ENCODE measurements at places on chromosomes 1 and 21.

- no peak for DNase-seq
Measured at GRCh38 chr1:178345807-178346206, 151.0 kb downstream of the CLEC20A start.

DNA sequence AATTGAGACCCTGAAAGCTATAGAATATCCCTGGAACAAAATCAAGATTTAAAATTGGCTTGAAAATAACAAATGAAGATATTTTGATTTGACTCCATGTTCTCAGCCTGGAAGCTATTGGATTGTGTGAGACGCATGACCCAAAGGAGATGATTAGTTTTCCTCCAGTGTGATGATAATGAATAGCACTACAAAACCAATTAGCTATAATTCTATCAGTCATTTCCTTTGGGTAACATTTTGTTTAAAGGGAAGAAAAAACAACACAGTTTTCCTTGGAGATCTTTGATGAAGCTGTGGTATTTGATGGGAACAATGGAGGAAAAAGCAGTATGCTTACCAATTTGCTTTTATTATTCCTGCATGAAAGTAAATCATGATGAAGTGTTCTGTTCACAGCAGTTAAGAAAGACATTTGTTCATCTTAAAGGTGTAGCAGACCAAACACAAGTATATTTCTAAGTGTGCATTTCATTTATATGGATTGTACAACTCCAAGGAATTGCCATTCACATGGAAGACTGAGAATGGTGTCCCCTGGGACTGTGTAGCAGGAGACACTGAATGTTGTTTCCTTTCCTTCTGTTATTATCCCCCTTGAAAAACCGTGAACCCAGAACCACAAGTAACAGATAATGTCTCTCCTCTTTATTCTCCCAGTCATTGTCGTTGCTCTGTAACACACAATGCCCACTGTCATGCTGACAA lies 111.4 kb downstream of the CACHD1 start:
- no peak for DNase-seq

DNA sequence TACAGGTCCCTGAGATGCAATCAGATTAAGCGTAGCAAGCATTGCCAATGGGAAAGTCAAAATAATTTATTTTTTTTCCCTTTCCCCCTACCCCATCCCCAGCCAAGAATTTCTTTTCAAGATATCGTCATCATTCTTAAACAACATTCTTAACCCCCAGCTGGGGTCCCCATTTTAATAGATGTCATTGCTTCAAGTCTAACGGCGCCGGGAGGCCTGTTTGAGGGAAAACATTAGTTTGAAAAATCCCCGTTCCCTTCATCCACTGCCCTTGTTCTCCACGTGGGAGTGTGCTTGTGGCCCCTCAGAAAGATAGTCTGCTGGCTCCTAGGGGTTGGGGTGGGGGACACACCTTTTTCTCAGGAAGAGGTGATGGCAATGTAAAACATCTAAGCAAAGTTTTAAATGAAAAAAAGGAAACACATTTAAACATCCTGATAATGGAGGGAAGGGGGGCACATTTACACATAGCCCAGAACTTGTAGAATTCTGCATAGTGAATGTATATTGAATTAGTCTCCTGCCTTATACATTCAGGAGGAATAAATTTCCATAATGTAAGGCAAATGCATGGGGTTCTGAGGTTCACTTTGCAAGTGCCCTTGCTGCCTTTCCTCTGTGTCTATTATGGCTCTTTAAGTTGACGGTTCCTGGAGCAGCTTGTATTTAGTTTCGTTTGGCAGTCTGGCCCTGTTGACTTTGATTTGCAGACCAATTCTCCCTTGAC lies 6.8 kb downstream of the TRNP1 start:
- no peak for DNase-seq

DNA sequence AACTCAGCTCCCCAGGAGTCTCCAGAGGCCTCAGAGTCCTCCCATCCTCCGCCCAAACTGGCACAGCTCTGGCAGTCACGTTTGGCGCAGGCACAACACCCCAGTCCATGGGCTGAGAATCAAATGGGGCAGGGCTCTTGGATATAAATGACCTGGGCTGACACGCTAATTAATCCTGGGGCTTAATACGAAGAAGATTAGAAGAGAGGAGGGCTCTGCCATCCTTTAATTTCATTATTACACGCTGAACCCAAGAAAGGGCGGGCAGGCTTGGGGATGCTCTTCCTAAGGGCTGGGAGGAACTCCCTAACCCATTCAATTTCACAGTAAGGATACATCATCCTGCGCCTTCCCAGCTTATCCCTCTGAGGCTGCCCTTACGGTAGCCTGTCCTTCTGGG lies 2.4 kb downstream of the GRIK3 start:
- DNase-seq = no peak

DNA sequence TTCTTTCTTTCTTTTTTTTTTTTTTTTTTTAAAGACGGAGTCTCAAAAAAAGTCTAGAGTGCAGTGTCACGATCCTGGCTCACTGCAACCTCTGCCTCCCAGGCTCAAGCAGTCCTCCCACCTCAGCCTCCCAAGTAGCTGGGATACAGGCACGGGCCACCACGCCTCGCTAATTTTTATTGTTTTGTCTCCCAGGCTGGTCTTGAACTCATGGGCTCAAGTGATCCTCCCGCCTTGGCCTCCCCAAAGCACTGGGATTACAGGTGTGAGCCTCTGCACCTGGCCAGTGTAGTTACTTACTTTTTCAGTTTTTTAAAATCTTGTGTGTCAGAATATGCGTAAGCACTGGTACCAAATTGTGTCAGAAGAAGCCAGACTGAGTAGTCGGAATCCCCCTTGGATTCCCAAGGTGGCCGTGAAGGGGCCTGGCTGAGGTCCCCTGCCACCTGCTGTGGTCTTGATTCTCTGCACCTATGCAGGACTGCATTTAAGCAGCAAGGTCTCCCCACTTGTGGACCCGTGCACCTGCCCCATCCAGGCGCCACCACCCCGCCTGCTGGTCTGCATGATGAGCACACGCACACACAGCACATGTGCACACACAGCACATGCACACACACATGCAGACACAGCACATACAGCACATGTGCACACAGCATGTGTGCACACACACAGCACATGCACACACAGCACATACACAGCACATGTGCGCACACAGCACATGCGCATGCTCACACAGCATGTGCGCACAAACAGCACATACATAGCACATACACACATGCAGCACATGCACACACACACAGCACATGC lies 47.5 kb downstream of the PCNT start:
- no peak for DNase-seq

GRCh38 chr1:39107341-39108290 lies 81.5 kb downstream of the NDUFS5 start:
- DNase-seq = no peak

GRCh38 chr1:234658138-234658537 lies 48.2 kb upstream of the IRF2BP2 start:
- no peak for DNase-seq

DNA sequence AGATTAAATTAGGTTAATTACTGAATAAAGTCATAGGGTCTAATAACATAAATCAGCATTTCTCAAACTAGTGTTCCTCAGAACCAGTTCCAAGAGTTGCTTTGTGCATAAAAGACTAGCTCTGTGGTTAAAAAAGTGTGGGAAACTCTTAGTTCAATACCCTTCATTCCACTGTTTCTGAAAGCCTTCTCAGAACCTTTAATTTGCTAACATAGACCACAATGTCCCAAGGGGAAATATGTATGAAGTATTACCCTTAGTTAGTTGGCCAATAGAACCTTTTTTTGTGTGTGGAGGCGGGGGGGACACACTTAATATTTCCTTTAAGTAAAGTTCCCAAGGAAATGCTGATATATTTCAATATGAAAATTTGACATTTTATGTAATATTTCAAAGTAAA lies 20.4 kb downstream of the ODF2L start:
- no peak for DNase-seq

GRCh38 chr1:112027696-112028095 lies 38.2 kb upstream of the KCND3 start:
- no peak for DNase-seq

DNA sequence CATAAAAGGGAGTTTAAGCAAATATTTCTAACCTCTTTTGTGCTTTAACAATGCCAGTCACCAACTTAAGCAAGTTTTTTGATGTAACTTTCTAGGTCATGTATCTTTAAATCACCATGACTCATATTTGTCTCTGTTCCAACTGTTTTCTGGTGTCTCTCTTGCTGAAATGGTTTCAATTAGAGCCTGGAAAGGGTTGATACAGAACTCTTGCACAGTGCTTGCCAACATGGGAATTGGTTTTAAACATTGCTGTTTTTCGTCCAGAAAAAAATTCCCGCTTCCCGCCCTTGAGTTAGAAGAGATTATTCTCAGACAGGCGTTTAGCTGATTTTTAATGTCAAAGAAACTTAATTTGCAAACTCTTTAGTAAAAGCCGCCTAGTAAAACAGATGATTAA lies 46.4 kb upstream of the SLC22A15 start:
- DNase-seq = no peak

DNA sequence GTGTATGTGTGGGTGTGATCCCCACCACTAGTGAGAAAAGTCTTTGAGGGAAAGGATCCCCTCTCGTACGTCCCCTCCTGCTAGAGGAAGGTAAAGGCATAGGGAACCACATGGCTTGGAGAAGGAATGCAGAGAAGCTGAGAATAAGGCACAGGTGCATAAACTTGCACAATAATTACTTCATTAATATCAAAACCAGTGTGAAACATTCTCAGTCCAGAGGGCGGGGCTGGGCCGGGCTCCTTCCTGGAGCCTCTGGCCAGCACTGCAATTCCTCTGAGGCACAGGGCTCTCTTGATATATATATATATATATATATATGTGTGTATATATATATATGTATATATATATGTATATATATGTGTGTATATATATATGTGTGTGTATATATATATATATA lies 162.6 kb downstream of the TSEN15 start:
- DNase-seq = no peak

GRCh38 chr1:157882580-157882979 lies 41.0 kb upstream of the CD5L start:
- no peak for DNase-seq

GRCh38 chr1:31757204-31757679 lies 6.9 kb downstream of the ADGRB2 start:
- no peak for DNase-seq

DNA sequence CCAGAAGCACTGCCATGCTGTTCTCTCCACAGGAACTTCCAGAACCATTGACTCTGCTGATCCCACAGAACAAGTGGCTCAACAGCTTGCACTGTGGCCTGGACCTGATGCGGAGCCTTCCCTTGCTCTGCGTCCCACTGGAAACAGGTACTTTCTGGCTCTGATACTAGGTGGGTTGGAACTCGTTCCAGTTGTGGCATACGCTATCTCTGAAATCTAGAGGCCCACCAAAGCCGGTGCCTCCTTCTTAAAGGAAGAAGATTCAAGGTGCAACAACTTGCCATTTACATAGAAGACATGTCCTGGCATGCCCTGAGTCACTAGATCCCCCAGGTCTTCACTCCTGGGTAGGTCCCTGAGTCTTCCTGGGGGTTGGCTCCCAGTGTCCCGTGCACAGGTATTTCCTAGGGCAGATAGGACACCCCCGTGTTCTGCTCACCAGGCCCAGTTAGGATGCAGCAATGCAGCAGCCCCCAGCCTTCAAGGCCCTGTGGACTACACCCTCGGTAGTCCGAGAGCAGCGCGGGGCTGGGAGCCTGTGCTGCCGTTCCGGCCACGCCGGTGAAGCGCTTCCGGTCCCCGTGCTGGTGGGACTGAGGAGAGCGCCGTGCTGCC lies 10.8 kb upstream of the PCBP3 start:
- no peak for DNase-seq

- no peak for DNase-seq
Measured at GRCh38 chr1:36448530-36449056, 1.7 kb downstream of the OSCP1 start.

- DNase-seq = no peak
Measured at GRCh38 chr1:209584231-209584672, 738 bp downstream of the CAMK1G start.

GRCh38 chr1:162471290-162471853 lies 26.2 kb upstream of the UHMK1 start:
- no peak for DNase-seq

DNA sequence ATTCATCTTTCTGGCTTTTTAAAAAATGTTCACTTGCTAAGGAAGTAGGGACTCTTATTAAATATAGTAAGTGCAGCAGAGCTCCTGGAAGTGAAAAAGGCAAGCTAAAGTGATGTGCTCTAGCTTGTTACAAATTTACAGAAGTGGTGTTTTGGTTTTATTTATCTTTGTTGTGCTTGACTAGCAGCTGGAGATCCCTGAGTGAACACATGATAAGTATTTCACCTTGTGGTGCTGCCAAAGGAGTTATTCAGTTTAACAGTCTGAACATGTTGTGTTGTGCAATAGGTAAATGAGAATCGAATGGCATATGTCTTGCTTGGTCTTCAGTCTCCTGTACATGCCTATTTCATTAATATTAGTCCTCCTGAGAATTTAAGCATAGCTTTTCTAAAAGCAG lies 315.7 kb downstream of the TPR start:
- no peak for DNase-seq

GRCh38 chr1:75745276-75745675 lies 20.8 kb downstream of the ACADM start:
- no peak for DNase-seq

DNA sequence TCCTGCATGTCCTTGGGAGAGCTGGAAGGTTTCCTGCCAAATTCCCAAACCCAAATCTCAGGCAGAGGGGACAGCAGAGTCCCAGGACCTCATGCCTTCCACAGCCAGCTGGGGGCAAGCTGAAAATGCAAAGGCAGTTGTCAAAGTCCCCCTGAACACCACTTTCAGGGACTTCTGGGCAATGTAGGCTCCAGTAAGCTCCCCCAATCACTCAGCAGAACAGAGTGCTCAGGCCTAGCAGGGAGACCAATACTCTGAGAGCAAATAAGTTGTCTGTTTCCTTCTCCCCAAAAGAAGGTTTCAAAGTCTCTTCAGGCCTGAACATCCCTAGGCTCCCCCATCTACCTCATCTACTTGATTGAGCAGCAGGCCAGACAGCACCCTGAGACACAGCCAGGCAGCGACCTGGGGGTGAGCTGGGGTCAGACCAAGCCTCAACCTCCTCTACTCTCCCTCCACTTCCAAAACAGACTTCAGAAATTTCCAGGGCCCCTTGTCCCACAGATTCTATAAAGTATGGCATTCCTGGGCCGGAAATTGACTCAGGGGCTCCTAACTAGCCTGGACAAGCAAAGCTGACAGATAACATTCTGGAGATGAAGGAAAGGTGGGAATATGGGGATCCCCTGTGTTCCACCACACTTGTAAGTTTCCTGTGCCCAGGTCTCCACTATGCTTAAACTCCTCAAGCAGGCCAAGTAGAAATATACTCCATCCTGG lies 1.9 kb downstream of the SLC9A1 start:
- DNase-seq = no peak

DNA sequence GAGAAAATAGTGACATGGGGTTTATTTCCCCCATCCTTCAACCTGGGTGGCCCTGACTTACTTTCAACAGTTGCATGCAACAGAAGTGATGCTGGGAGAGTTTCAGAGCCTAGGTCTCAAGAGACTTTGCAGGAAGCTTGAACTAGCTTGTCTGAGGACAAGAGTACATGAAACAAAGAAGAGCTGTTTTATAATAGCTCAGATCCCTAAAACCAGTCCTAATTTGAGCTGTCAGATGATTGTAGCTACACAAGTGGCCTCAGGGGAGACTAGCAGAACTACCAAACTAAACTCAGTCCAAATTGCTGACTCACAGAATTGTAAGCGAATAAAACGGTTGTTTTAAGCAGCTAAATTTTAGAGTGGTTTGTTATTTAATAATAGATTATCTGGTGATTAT lies 17.1 kb downstream of the RC3H1 start:
- no peak for DNase-seq

All from effector CD4-positive, alpha-beta T cell (primary cell).